ENCODE measurements at places on chromosomes 7 and 10.
A peak's percentile ranks its signal among the peaks of the same experiment; 100 is the strongest.

GRCh38 chr7:55081068-55081467 lies 62.3 kb downstream of the EGFR start:
- no peak for DNase-seq

GRCh38 chr7:12052211-12052610 lies 158.9 kb upstream of the TMEM106B start:
- DNase-seq, result no peak

DNA sequence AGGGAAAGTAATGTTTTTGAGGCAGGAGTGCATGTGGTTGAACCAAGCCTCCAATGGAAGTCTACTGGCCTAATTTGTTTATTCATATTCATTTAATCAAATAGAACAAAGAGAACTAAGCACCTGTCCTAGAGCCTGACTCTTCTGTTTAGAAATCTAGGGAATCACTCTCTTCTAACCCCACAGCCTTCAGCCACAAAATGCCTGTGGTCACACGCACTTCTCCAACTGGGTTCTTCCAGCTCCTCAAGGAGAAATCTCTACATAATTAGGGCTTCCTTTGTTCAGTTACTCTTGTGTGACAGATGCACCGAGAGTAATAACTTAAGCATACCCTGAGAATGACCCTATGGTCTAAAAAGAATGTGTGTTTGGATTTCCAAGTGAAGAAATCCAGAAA lies 133.7 kb upstream of the NAMPT start:
- DNase-seq, result no peak

- no peak for DNase-seq
These were observed 6.8 kb upstream of the LAT2 start for GRCh38 chr7:74202841-74203556.

- DNase-seq, result no peak
These were observed 137.9 kb downstream of the GRM8 start for GRCh38 chr7:127114742-127115265.

DNA sequence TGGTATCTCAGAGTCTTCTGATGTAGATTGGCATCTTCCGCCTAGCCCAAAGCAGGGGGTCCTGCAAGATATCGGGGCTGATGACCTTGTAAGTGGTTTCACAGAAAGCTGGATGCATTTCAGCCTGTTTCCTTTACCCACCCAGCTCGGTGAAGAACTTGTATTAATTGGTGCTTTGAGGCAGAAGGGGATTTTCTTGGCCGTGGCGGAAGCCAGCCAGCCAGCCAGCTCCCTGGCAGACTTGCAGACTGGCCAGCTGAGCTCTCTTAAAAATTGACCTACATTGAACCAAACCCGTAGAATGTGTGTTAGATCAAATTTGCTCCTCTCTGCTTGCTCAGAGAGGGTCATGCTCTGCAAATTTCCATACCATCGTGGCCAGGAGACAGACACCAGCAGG lies 218.4 kb downstream of the ADAM12 start:
- DNase-seq, result no peak

DNA sequence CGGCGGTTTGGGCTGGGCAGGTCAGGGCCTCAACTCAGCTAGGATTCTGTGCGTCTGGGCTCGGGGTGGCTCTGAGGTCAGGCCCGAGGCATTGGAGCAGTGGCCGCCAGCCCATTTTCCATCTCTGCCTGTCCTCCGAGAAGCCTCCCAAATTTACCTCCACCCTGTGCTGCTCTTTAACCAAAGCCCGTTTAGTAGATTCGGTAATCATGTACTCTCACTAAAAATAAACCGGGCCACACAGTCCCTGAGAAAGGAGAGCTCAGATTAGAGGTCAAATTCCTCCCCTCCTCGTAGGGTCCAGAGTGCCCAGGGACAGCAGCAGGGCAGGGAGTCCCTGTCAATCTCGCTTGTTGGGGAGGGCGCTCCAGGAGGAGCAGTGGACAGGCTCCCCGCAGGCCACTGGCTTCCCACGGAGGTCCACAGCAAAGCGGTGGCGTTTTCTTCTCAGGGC lies 88.7 kb upstream of the CHST15 start:
- DNase-seq, result no peak

DNA sequence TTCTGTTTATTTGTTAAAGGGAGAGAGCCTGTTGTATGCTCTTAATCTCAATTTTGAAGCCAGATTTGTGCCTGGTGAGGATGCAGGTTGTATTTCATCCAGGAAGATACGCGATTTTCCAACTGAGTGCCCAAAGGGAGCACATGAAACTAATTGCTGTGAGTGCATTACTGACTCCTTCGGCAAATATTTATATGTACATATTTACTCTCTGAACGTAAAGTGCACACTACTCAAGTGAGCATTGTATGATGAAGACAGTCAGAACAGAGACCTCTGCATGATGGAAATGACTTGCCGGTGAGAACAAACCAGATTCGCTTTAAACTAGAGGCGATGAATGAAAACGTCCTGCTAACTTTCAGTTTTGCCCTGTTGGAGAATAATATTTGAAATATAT lies 130.1 kb downstream of the MALRD1 start:
- no peak for DNase-seq

GRCh38 chr7:26520483-26520882 lies 228.8 kb downstream of the SNX10 start:
- DNase-seq, result no peak

- DNase-seq, result no peak
These were observed 493.0 kb downstream of the KCNMA1 start for GRCh38 chr10:77144656-77145055.

GRCh38 chr10:44619975-44620374 lies 235.1 kb upstream of the CXCL12 start:
- no peak for DNase-seq

GRCh38 chr7:78363866-78364265 lies 565.3 kb downstream of the PHTF2 start:
- no peak for DNase-seq

DNA sequence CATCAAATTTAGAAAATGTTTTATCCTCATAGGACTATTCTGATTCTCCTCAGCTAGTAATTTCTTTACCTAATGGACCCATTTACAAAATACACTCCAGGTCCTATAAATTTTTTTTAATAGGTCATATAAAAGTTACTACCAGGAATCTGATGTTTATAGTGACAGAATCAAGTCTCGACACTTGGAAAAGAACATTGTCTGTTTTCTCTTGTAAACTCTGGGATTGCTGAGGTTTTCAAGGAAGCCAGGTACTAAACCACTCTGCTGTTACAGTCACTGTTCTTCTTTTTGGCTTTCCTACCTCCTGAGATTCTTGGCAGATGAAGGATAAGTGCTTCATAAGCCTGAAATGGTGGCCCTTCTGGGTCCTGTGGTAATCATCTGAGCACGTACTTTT lies 493.1 kb downstream of the AUTS2 start:
- DNase-seq, result no peak

DNA sequence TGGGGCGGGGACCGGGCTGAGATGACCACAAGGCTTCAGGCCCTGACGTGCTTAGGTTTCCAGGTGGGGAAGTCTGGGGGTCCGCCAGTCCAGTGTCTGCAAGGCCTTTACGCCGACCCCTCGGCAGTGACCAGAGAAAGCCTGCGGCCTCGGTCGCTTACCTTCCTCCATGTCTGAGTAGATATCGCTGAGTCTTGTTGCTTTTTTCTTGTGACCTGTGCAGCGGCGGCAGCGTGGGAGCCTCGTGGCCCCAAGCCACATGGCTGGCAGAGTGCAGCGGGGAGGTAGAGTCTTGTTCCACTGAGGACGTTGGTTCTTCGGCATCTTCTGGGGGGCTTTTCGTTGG lies 329 bp downstream of the NOLC1 start:
- DNase-seq, result no peak

GRCh38 chr7:87204933-87205332 lies 14.6 kb downstream of the TMEM243 start:
- no peak for DNase-seq

DNA sequence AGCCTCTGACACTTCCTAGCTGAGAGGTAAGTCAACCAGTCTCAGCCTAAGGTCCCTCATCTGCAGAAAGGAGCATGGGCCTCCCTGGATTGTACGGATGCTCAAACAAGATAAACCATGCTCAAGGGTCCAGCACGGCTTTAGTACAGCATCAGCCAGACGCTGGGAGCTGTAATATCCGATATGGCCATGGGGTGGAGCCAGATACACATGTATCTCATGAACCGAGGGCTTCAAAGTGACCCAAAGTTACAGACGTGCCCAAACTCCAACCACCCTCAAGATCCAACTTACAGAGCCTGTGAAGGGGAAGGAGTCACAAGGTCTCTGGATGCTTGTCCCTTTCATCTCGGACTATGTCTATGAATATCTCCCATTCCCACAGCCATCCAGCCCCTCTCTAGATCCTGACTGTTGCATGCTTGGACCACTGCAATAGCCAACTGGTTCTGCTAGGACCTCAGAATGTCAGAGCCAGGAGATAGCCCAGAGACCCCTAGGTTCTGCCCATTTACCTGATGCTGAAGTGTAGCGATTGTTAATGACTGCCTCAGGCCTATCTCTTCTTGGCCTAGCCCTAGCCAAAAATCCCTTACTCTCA lies 142.4 kb downstream of the SH3PXD2A start:
- peak; percentile 87 for DNase-seq

GRCh38 chr10:107164992-107165391 lies 486 bp upstream of the SORCS1 start:
- DNase-seq, result peak; percentile 17

DNA sequence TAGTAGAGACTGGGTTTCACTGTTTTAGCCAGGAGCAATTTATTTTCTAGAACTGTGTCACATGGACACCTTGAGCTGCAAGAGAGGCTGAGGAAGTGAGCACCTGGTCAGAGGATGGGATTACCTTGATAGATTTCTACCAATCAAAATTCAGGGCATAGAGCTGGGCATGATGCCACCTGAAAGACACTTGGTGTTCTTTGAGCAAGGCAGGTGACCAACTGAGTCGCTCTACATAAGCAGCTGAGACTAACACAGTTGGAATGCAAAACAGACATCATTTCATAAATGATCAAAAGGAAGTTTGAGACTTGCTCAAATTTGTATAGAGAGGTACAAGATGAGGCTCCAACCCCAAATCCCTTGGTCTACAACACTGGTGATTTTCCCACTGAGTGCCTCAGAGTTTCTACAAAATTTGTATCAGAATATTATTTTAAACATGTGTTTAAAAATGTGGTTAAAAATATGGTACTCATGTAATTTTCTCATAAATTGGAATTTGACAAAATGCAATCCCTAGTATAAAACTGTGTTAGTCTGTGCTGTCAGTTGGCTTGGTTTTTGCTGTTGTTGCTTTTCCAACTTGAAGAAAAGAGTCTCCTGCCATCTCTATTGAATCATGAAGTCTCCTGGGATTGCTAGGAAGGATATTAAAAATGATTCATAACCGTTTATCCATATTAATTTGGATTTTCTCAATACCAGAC lies 156.4 kb upstream of the MDFIC start:
- DNase-seq, result no peak

DNA sequence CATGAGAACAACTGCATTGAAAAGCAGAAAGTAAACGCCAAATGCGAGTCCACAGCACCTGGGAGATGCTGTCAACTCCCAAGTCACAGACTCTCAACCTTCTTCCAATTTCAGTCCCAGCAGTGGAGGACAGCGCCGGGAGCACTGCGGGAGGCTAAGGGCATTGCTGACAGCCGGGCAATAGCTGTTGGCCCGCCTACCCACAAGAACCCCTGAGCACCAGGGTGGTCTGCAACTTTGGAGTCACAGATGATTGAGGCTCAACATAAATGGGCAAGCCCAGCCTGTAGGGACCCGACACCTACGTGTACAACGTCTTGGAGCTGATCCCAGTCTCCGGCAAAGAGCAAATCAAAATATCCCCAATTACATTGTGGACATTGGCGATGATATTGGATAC lies 262.9 kb downstream of the TCERG1L start:
- peak; percentile 51 for DNase-seq

- DNase-seq, result no peak
These were observed 7.3 kb downstream of the ZCCHC24 start for GRCh38 chr10:79438021-79438698.

DNA sequence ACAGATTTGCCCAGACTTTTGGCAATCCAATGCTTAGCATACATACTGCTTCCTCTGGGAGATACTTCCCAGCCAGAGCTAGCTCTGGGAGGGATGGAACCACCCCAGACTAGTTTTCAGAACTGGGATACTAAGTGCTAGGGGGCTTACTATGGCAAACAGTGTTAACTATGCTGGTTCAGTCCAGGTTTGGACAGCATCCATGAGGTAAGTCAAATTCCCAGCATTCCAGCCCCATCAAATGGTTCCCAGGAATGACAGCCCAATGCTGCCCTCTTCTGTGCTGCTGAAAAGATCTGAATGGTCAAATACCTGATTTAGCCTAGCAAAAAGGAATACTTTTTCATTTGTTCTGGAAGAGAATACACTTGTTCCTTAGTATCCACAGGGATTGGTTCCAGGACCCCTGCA lies 141.7 kb upstream of the CCDC6 start:
- peak; percentile 61 for DNase-seq

DNA sequence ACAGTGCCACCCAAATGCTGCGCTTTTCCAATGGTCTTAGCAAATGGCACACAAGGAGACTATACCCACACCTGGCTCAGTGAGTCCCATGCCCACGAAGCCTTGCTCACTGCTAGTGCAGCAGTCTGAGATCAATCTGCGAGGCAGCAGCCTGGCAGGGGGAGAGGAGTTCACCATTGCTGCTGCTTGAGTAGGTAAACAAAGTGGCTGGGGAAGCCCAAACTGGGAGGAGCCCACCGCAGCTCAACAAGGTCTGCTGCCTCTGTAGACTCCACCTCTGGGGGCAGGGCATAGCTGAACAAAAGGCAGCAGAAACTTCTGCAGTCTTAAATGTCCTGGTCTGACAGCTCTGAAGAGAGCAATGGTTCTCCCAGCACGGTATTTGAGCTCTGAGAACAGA lies 891.2 kb downstream of the PCDH15 start:
- no peak for DNase-seq

DNA sequence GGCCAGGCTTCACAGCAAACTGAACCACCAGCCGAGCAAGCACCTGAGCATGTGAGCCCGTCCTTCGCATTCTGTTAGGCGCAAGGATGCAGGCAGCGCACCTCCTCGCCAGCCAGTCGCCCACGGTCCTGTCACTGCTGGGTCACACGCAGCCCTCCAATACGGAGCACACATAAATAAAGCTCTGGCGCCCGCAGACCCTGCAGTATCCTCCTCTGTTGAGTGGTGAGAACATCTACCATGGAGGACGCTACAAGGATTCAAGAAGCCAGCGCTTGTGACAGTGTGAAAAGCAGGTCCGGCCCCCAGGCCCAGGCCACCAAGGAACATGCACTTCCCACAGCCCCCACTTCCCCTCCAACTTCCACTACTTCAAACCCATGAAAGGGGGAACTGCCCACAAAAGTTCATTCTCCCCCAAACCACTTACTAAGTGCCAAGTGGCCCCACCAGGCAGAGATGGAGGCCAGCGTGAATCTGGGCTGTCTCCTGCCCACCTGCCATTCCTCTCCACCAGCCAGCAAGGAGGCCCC lies 34.8 kb downstream of the VOPP1 start:
- DNase-seq, result no peak

DNA sequence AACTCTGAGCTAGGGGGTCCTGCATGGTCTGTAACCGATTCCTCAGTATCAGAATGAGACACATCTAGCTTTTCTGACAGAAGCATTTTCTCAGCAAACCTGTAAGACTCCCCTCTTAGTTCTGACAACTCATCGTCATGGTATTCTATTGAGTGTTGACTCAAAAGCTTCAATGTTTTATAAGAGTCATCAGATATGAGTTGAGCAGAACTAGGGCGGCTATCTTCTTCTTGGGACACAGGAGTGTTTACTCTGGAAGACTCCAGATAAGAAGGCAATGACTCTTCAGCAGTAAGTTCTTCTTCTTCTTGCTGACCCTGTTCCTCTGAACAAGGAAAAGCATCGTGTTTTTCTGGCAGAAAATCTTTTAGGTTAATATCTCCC lies 167.0 kb upstream of the CCDC6 start:
- DNase-seq, result no peak
